ENCODE measurements at places on chromosomes 4 and X.

- H3K36me3 ChIP-seq, result no peaks in the 10 kb centered on the region
- no peak overlapping the region for H3K27ac ChIP-seq
- H3K4me3 ChIP-seq, result no peak overlapping the region
- DNase-seq, result no peak
- no peaks in the 10 kb centered on the region for H3K27me3 ChIP-seq
- H3K4me1 ChIP-seq, result peaks cover 4% of the 10 kb centered on the region
These were observed 228.5 kb upstream of the CASK start for GRCh38 chrX:42151808-42152207.

DNA sequence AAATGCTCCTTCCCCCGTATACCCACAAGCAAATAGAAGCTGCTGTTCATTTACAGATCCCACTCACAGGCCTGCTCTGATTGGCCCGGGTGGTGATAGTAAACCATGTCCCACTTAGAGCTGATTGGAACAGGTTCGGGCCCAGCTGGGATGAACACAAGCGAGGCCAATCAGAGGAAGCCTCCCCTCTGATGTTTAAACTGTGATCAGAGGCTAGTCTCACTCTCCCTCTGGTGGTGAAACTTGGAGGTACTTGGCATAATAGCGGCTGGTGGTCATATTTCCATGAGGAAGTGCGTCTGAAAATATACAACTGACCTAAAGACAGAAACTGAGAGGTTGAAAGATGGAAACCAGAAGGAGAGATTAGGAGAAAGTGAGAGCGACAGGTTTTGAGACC is 51.5 kb upstream of the TRPC3 start:
- H3K36me3 ChIP-seq, result no peaks in the 10 kb centered on the region
- no peak overlapping the region for H3K27ac ChIP-seq
- peak; percentile 5 for DNase-seq
- H3K27me3 ChIP-seq, result no peaks in the 10 kb centered on the region
- H3K4me3 ChIP-seq, result no peak overlapping the region

- no peak overlapping the region for H3K27ac ChIP-seq
- H3K27me3 ChIP-seq, result no peaks in the 10 kb centered on the region
- no peaks in the 10 kb centered on the region for H3K4me1 ChIP-seq
- H3K4me3 ChIP-seq, result no peak overlapping the region
- H3K36me3 ChIP-seq, result peaks cover 12% of the 10 kb centered on the region
- DNase-seq, result peak; percentile 26
These were observed 71.7 kb downstream of the DDX60L start for GRCh38 chr4:168408620-168409019.

- no peak for DNase-seq
- H3K4me3 ChIP-seq, result no peak overlapping the region
- H3K27ac ChIP-seq, result no peak overlapping the region
- no peaks in the 10 kb centered on the region for H3K36me3 ChIP-seq
These were observed 146.2 kb downstream of the GATB start for GRCh38 chr4:151614561-151614960.

- peaks cover 4% of the 10 kb centered on the region for H3K36me3 ChIP-seq
- no peak overlapping the region for H3K4me3 ChIP-seq
- H3K27ac ChIP-seq, result peak overlapping the region; percentile 89
- H3K27me3 ChIP-seq, result no peaks in the 10 kb centered on the region
These were observed 141.0 kb downstream of the MAB21L2 start for GRCh38 chr4:150722908-150723362.

DNA sequence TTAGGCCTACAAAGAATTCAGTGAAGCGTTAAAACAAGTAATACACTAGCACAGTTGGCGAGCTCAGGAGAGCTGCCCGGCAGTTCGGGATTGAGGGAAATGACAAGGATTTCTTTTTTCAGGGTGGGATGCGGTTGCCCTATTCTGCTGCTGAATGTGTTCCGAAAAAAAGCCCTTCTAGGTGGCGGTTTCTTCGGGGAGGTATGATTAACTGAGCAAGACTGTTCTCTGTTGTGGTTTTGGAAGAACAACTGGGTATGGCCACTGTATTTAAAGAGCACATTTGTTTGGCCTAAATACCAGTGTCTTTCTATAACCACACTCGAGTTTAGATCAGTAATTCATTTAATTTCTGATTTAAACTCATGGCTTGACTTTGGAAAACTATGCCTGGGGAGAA is 459.7 kb upstream of the FAT1 start:
- no peak overlapping the region for H3K27ac ChIP-seq
- no peak overlapping the region for H3K4me3 ChIP-seq
- no peak for DNase-seq
- H3K27me3 ChIP-seq, result no peaks in the 10 kb centered on the region

GRCh38 chr4:152691761-152692160 is 12.0 kb upstream of the TMEM154 start:
- no peak for DNase-seq
- no peaks in the 10 kb centered on the region for H3K27me3 ChIP-seq
- peak overlapping the region; percentile 14 for H3K27ac ChIP-seq

DNA sequence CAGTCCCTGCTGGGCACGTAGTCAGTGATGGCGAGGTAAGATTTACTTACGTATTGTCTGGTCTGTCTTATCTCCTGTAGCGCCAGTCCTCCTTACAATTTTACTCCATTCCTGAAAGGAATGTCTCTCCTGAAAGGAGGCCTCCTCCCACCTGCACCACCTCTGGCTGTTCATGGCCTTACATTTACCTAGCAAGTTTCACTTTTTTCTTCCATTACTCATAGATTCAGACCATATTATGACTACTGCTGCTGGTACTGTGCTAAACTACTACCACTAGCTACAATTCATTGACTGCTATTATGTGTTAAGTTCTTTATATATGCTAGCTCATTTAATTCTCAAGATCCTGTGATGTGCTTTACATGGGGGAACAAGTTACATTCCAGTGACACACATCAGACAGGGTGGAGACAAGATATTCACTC is 189.9 kb downstream of the BMPR1B start:
- no peaks in the 10 kb centered on the region for H3K36me3 ChIP-seq
- H3K27me3 ChIP-seq, result no peaks in the 10 kb centered on the region

- no peaks in the 10 kb centered on the region for H3K36me3 ChIP-seq
- H3K4me3 ChIP-seq, result no peak overlapping the region
- H3K27ac ChIP-seq, result no peak overlapping the region
- no peaks in the 10 kb centered on the region for H3K4me1 ChIP-seq
- H3K27me3 ChIP-seq, result no peaks in the 10 kb centered on the region
These were observed 4.5 kb upstream of the TNIP3 start for GRCh38 chr4:121168446-121169281.

DNA sequence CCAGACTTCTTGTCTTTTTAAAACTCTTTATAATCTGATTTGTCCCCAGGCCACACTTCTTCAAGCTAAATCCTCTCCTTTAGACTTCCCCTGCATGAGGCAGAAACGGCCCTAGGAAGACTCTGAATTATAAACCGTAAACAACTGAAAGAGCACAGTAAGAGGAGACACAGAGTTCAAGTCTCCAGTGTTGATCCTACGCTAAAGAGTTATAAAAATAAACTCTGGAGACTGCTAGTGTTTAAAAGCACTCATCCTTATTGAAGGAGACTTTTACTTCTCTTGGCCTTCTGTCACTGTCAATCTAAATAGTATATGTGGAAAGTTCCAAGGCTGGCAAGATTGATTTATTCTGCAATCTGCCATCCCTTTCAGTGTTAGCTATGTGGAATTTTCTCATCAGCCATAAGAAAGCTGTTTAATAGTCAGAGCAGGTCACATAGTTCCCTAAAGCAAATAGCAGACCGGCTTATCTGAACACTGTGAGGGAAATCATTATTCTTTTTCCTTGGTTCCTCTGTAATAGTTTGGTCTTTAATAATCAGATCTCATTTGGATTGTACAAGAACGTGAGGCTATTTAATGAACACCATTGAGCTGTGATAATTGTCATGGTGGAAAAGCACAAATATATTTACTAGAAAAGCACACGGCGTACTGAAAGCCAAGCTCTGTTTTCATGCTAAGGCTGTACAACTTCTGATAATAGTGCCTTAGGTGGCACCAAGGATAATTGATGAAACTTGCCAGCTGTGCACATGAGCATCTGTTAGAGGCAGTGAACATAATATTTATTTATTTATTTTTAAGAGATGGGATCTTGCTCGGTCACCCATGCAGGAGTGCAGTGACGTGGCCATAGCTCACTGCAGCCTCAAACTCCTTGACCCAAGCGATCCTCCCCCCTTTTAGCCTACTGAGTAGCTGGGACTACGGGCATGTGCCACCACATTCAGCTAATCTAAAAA is 157.7 kb downstream of the CEP135 start:
- no peak overlapping the region for H3K4me3 ChIP-seq
- H3K4me1 ChIP-seq, result no peaks in the 10 kb centered on the region
- H3K27ac ChIP-seq, result no peak overlapping the region
- H3K27me3 ChIP-seq, result no peaks in the 10 kb centered on the region

DNA sequence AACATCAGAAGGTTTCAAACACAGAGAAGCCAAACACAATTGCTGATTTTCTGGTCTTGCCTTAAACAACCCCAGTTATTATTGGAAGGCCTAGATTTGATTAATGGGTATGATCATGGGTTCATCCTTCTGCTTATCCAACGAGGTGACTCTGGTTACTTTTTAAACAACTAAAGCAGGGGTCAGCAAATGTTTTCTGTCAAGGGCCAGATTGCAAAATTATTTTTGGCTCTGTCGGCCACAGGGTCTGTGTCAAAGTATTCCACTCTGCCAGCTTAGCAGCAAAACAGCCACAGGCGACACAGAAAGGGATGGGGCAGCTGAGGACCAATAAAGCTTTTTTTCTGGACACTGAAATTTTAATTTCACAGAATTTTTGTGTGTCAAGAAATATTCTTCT is 249.1 kb upstream of the STS start:
- H3K36me3 ChIP-seq, result no peaks in the 10 kb centered on the region
- no peak overlapping the region for H3K4me3 ChIP-seq
- no peak overlapping the region for H3K27ac ChIP-seq
- no peak for DNase-seq
- H3K4me1 ChIP-seq, result no peaks in the 10 kb centered on the region
- H3K27me3 ChIP-seq, result no peaks in the 10 kb centered on the region

GRCh38 chr4:168722391-168722790 is 225.5 kb downstream of the PALLD start:
- no peak overlapping the region for H3K4me3 ChIP-seq
- no peak overlapping the region for H3K27ac ChIP-seq
- H3K4me1 ChIP-seq, result no peaks in the 10 kb centered on the region
- DNase-seq, result no peak
- no peaks in the 10 kb centered on the region for H3K36me3 ChIP-seq

DNA sequence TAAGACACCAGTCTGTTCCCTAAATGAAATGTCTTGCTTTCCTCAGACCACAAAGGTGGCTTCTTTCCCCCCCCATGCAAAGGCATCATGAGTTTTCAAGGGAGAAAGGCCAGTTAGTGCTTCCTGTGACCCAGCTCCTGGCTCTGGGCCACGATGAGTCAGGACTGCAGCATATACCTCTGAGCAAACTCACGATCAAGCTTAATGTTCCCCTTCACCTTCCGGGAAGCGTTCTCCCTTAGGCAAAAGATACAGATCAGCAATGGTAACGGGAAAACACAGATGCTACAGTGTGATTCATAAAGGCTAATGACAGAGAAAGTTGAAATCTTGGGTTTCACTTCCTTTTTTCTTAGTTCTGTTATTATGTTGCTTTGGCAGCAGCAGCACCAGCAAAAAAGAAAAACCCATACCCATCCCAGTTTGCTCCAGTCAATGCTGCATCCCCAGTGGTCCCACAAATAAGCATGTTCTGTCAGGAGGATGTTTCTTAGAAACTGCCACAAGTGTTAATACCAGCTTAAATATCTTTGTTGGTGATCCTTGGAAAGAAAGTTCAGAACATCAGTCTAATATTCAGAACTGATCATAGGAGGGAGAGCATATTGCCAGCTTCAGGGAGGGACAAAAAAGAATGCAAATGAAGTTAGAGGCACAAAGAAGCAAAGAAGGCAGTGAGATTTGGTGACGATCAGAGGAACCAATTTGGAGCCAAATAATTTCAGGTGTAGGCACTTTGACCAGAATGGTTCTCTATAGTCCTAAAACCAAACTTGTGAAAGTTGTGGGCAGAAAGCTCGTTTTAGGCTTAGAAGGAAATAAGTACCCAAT is 41.2 kb downstream of the LONRF3 start:
- peaks cover 2% of the 10 kb centered on the region for H3K36me3 ChIP-seq
- H3K27ac ChIP-seq, result no peak overlapping the region
- no peak for DNase-seq
- no peak overlapping the region for H3K4me3 ChIP-seq
- no peaks in the 10 kb centered on the region for H3K4me1 ChIP-seq
- no peaks in the 10 kb centered on the region for H3K27me3 ChIP-seq

GRCh38 chrX:119090627-119091026 is 17.8 kb downstream of the CT47C1 start:
- H3K4me3 ChIP-seq, result no peak overlapping the region
- DNase-seq, result no peak
- H3K27me3 ChIP-seq, result no peaks in the 10 kb centered on the region
- no peaks in the 10 kb centered on the region for H3K36me3 ChIP-seq
- no peaks in the 10 kb centered on the region for H3K4me1 ChIP-seq

GRCh38 chr4:101393256-101393655 is 45.9 kb upstream of the PPP3CA start:
- no peaks in the 10 kb centered on the region for H3K27me3 ChIP-seq
- no peak overlapping the region for H3K27ac ChIP-seq
- H3K36me3 ChIP-seq, result no peaks in the 10 kb centered on the region
- no peak overlapping the region for H3K4me3 ChIP-seq
- no peak for DNase-seq
- H3K4me1 ChIP-seq, result no peaks in the 10 kb centered on the region

DNA sequence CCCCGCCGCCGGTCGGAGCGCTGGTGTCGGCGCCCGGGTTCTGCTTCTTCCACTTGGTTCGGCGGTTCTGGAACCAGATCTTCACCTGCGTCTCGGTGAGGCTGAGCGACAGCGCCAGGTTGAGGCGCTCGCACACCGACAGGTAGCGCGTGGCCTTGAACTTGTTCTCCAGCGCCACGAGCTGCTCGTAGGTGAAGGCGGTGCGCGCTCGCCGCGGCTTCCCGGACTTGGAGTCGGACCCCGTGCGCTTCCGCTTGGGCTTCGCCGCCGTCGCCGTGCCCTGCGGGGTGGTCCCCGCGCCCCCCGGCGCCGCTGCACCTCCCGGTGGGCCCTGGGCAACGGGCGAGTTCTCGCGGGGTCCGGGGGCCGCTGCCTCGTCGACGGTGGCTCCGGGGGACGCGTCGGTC is 3.1 kb downstream of the NKX1-1 start:
- H3K4me1 ChIP-seq, result no peaks in the 10 kb centered on the region
- H3K27me3 ChIP-seq, result peaks cover 77% of the 10 kb centered on the region
- H3K4me3 ChIP-seq, result no peak overlapping the region
- H3K27ac ChIP-seq, result no peak overlapping the region
- no peaks in the 10 kb centered on the region for H3K36me3 ChIP-seq

DNA sequence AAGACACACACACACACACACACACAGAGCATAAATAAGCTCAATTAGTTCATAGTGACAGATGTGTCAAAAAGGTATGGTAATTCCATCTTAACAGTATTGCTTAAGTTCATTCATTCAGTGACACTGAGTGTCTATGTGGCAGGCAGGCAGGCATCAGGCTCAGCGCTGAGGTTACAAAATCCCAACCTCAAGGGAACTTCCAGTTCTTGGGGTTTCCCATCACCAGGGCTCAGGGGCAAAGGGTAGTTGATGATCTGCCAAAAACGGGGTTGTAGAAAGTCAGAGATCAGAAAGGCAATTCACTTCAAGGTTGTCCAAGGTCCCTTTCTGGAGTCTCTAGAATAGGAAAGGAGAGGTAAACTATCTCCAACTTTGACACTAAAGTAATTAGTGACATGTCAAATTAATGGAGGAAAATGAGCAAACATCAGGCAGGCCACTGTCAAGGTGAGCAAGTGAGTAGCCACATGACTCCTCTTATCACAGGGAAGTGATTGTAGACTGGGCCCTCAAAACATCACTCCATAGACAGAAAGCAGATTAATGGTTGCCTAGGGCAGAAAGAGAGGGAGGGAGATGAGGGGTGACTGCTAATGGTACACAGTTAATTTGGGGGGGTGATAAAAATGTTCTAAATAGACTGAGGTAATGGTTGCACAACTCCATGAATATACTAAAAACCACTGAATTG is 41.8 kb downstream of the GPC4 start:
- H3K36me3 ChIP-seq, result no peaks in the 10 kb centered on the region
- no peaks in the 10 kb centered on the region for H3K27me3 ChIP-seq
- peaks cover 4% of the 10 kb centered on the region for H3K4me1 ChIP-seq
- DNase-seq, result peak; percentile 23
